WERI-Rb-1 (cell line): ENCODE measurements at places on chromosomes 7 and 10.

- DNase-seq: no peak
These were observed 31.6 kb downstream of the CTTNBP2 start for GRCh38 chr7:117841611-117842010.

DNA sequence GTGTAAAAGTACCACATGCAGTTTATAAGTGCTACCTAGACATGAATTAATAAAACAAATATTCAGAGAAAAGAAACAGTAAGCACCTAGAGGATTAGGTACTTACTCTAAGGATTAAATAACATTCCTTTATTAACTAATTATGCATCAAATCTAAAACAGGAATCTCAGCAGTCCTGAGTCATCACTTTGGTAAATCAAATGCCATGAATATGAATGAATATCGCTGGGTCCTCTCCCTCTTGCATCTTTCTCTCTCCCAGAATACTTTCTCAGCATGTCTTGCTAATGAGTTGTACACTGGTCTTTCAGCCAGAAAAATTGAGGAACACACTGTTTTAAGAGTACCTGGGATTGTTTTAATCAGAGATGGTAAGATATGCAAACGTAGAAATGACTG lies 225.5 kb upstream of the NFE2L3 start:
- no peak for DNase-seq

DNA sequence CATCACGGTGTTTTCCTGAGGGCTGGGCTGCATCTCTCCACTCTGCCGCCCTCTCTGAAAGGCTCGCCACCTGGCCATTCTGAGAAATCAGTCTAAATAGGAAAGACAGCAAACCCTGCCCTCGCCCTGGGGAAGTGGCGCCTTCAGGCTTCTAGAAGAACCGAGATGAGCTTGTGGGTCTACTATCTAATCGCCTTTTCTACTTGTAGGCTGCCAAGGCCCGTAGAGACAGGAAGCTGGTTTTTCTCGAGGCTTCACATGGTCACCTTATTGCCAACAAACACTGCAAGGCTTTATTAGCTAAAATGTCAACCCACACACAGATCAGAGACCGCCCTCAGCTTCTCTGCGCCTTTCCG lies 21.4 kb downstream of the LAT2 start:
- no peak for DNase-seq

DNA sequence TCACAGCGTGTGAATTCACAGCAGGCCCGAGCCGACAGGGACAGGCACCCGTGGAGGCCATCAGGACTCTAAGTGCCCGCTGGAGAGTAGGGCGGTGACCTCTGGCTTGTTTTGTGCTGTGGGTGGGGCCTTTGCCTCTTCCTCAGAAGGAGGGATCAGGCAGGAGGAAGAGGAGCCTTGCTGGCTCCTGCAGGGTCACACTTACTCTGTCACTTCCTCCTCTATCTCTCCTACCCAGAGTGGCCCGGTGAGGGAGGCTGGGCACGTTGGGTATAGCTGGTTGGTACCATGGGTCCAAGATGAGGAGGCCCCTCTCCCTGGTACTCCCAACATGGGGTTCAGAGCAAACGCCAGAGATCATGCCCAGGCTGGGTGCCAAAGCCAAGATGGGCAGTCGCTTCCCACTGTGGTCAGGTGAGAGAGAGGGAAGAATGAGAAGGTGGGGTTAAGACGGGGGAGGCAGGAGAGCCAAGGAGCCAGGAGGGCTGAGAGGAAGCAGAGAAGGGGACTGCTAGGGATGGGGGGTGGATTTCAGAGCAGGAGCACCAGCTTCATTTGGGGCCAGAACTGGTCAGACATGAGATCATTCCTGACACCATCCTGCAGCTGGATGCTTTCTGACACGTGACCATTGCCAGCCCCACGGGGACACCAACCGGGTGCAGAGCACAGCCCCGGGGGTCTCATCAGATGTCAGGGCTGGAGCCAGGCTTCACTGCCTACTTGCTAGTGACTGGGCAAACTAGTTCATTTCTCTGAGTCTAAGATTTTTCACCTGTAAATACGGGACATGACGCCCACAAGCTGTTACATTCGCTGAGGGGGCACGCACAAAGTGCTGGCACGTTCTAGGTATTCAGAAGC lies 54.8 kb upstream of the CACUL1 start:
- no peak for DNase-seq

GRCh38 chr7:2403718-2404648 lies 572 bp downstream of the CHST12 start:
- no peak for DNase-seq

- no peak for DNase-seq
These were observed 75.2 kb upstream of the NPVF start for GRCh38 chr7:25303281-25304181.

GRCh38 chr7:69819333-69819705 lies 221.0 kb downstream of the AUTS2 start:
- DNase-seq: no peak

DNA sequence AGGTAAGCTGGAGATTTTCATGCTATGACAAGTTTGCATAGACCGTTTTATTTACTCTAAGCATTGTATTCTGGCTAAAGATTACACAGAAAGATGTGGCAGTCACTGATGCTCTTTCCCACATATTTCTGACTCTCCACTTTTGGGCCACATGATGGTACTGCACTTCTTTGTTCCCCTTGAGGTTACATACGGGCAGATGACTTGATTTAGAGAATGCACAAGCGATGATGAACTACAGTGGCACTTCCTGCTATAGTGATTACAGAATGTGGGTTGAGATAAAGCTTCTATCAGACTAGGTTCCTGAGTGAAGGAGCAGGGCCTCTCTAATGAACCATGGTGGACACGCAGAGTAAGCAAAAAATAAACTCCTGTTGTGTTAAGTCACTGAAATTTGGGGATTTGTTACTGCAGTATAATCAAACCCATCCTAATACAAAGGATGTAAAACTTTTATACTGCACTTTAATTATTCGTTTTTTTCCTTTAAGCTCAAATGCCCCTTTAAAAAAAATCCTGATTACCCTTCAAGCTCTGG lies 177.9 kb downstream of the TAX1BP1 start:
- no peak for DNase-seq

- no peak for DNase-seq
These were observed 83.0 kb upstream of the FAM180A start for GRCh38 chr7:135831455-135832195.

DNA sequence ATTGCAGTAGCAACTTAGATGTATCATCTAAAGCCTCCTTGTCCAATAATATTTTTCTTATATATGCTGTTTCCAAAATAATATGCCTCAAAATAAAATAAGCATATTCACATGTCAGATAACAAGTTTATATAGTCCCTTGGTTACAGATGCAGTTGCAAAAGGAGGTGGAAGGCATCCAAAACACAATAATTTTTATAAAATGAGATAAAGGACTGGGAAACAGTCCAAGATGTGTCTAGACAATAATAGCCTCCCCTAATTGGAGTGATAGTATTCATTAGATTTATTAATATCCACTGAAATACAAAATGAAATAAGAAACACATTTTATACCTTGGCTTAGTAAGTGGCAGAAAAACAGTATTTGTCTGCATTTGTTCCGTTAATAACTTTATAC lies 30.3 kb downstream of the BCAP29 start:
- no peak for DNase-seq

- DNase-seq: no peak
These were observed 2.2 kb upstream of the CDCA7L start for GRCh38 chr7:21947946-21948345.

DNA sequence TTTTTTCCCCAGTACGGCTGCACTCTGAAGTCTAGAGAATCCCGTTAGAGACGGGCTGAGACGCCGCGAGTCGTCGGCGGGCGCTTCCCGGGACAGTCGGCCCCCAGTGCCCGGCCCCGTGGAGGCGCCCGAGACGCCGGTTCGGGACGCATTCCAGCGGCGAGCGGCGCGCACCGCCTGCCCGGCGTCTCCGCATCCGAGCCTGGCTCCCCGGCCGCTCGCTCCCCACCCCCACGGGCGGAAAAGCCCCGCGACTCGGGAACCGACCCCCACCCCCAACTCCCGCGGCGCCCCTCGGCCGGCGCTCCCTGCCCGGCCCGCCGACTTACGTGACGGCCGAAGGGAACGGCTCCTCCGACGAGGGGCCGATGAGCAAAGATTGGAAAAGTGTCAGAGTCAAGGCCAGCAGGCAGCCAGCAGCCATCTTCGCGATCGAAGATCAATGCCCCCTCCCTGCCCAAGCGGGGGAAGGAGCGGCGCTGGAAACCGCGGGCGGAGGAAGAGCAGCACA lies 486 bp downstream of the CACNA2D1 start:
- no peak for DNase-seq

DNA sequence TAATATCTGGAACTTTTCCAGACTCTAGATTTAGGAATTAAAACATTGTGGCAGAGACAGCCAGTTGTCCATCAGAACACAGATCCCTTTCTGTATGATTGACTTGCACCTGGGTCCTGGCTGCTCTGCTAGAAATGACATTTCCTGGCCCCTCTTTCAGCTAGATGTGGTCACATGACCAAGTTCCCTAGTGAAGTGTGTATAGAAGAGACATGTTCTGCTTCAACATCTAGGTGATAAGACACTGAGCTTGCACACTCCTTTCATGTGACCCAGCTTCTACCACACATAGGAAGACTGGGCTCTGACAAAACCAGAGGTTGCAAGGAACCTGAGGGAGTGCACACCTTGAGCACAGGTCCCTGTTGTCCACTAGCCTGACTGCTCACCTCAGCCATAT lies 22.8 kb upstream of the DYNC1I1 start:
- DNase-seq: no peak

DNA sequence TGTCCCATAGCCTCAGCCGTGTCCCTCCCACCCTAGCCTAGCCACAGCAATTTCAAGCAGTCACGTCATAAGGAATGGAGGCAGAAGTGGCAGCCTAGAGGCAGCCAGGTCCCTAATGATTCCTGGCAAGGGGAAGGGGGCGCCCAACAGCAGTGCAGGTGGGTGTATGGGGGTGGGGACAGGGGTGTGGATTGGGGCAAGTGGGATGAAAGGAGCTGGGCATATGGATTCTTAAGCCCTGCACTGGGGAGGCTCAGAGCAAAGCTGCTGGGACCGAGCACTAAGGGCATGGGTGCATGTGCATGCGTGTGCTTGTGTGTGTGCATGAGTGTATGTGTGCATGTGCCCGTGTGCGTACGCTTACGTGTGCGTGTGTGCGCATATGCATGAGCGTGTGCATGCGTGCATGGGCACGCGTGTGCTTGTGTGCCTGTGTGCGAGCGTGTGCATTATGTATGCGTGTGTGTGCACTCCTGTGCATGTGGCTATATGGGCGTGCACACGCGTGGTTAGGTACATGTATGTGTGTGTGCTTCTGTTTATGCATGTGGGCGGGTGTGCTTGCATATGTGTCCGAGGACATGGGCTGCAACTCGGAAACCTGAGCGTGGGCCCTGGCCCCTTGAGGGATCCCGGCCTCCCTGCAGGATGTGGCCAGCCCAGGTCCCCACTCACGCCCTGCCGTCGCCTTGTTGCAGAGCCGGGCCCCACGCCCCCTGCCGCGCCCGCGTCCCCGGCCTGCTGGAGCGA lies 34.1 kb downstream of the SH2B2 start:
- no peak for DNase-seq

DNA sequence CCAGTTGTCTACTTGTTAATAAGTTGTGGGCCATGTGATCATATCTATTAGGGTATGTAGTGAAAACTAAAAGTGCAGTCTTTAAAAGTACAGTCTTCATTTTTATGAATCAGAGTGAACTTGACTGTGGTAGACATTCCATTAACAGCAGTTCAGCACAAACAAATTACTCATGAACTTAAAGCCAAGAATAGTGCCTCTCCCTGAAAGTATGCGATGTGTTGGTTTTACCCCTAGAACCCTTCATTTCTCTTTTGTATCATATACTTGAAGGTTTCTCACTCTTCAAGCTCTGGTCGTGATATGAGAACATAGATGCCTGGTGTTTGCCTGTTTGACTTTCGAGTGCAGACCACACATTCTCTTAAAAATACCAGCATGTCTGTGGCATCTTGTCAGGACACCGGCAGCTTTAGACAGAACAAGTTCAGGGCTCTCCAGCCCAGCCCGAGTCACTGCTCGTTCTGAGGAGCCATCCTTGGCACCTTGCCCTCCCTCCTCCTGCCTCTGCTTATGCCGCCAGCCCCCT lies 159.3 kb downstream of the LCOR start:
- no peak for DNase-seq

DNA sequence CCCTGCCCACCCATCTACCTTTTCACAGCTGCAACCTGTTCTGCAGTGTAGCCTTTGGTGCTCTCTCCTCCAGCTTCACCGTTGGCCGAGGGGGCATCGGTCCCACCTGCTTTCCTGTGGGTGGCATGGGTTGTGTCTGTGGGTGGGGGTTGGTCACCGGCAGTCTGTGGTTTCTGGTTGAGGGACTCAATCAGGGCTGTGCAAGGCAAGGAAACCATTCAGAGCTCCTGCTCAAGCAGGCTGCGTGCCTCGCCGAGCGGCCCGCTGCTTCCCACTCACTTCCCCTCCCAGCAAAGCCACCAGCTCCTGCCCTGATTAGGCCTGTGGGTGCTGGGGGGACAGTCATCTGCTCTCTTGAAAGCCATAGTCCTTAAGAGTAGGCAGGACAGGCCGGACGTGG lies 9.8 kb downstream of the DNAJB12 start:
- DNase-seq: no peak

GRCh38 chr7:132677918-132678317 lies 101.6 kb upstream of the PLXNA4 start:
- DNase-seq: no peak

GRCh38 chr10:12631216-12631615 lies 281.9 kb downstream of the CAMK1D start:
- no peak for DNase-seq

GRCh38 chr7:134315679-134316538 lies 821 bp downstream of the SLC35B4 start:
- DNase-seq: no peak

DNA sequence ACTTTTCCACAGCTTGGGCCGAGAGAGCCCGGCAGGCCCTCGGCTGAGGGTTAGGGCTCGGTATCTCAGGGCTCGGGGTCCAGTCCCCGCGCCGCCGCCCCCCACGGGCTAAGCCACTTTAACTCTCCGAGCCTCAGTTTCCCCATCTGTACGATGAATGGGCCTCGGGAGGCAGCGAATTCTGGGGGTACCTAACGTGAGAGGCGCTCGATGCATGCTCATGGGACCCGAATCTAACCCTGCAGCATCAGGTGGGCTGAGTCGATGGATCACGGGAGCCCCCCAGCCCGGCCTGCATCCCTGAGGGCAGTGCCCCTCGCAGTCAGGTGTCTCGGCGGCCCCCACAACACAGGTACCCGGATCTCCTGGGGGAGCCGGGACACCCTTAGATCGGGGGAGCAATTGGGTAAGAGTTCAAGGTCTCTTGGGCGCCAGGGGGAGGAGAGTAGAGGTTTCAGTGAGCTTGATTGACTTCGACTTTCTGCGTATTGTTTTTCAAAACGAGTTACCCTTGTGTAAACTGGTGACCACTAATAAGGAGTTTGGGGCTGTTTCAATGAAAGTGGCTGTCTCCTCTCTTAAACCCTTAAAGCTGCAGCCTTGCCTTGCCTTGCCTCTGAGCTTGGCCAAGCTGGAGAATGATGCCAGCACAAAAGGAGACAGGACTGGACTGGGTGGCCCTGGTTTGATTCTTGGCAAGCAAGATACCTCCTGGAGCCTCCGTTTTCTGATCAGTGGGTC lies 631 bp downstream of the POR start:
- DNase-seq: no peak

GRCh38 chr10:36448760-36449691 lies 676.4 kb upstream of the ANKRD30A start:
- no peak for DNase-seq
